ENCODE measurements at places on chromosomes 1 and 21.
A peak's percentile ranks its signal among the peaks of the same experiment; 100 is the strongest.

DNA sequence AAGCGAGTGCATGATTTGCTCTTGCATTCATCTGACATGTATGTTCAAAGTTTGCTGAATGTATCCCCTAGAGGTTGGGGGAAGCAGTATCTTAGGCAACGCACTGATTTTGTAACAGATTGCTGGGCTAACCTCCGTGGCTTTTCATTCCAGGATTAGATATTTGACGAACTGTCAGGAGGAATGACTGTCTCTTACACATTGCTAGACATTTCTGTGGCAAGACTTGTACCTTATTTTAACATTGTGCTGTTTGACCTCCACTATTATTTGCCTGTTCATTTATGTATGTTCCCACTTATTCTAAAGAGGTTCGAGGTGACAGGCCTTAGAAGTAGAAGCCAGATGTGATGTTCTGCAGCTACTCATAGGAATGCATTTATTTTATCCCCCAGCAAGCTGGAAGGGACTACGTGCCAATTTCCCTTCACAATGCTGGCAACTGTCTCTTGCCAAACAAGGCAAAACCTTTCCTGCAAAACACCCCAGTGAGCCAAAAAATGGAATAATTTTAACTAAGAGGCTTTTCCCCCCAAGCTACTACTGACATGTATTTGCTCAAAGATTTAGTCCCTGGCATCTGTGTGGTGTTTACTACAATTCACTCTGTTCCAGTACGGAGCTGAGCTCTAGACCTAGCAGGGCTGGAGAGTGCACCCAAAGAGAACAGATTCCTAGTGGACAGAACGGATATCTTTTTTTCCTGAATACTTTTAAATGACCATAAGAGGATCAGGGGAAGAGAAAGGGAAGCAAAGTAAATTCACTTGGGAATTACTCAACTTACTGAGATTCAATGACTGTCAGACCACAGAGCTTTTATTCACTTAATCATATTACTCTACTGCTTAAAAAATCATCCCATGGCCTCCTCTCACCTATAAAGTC lies 646.2 kb downstream of the SMYD3 start:
- no peak overlapping the region for H3K27ac ChIP-seq
- DNase-seq, result no peak
- no peak overlapping the region for H3K4me3 ChIP-seq
- peaks cover 4% of the 10 kb centered on the region for H3K4me1 ChIP-seq

DNA sequence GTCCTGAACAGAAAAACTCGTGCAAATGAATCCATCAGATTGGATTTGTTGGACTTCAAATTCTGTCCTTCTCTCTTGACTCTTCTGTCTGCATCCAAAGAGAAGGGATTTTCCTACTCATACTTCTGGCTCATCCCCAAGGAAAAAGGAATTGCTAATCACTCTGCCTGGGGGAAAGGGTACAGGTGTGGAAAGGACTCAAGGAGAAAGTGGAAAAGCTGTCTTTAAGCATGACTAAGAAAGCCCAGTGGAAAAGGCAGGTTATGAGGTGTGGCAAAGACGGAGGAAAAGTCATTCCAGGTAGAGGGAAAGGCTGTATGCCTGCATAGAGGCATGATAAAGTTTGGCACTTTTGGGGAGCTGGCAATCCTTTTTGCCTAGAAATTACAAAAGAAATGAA lies 43.4 kb downstream of the PTGS2 start:
- DNase-seq, result no peak
- no peaks in the 10 kb centered on the region for H3K36me3 ChIP-seq
- H3K4me3 ChIP-seq, result no peak overlapping the region
- no peaks in the 10 kb centered on the region for H3K4me1 ChIP-seq
- no peaks in the 10 kb centered on the region for H3K27me3 ChIP-seq
- H3K27ac ChIP-seq, result peak overlapping the region; percentile 75

GRCh38 chr21:39938086-39938625 lies 70.9 kb downstream of the PCP4 start:
- no peak overlapping the region for H3K4me3 ChIP-seq
- H3K27ac ChIP-seq, result no peak overlapping the region
- DNase-seq, result no peak

- H3K36me3 ChIP-seq, result no peaks in the 10 kb centered on the region
- H3K4me3 ChIP-seq, result no peak overlapping the region
- H3K27ac ChIP-seq, result no peak overlapping the region
- no peaks in the 10 kb centered on the region for H3K27me3 ChIP-seq
- peak; percentile 32 for DNase-seq
Measured at GRCh38 chr1:83860490-83861221, 138.3 kb downstream of the TTLL7 start.

- no peaks in the 10 kb centered on the region for H3K27me3 ChIP-seq
- H3K4me1 ChIP-seq, result no peaks in the 10 kb centered on the region
- DNase-seq, result no peak
- H3K27ac ChIP-seq, result no peak overlapping the region
Measured at GRCh38 chr1:221166559-221167318, 287.5 kb downstream of the HLX start.

DNA sequence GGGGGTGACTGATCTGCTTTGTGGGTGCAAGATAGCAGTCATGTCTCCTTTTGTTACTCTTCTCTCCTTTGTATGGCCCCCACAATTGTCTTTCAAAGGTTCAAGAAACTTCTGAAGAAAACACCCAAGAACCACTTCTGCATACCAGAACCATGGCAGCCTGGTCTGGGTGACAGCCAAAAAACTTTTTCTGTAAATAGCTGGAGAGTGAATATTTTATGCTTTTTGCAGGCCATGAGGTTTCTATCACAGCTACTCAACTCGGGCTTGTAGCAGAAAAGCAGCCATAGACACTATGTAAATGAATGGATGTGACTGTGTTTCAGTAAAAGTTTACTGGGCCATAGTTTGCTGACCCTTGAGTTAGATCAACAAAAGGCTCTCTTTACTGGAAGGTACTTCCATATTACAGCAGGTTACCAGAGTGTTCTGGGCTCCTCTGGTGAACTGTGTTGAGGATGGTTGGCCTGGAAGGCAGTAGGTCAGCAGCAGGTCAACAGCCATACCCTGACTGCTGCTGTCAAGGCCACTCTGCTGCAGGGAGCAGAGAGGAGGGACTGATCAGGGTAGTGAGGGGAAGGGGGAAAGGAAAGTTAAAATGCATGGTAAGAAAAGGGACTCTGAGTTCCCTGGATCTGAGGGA lies 116.4 kb downstream of the GDAP2 start:
- H3K27me3 ChIP-seq, result no peaks in the 10 kb centered on the region
- H3K27ac ChIP-seq, result no peak overlapping the region
- no peak for DNase-seq
- no peaks in the 10 kb centered on the region for H3K4me1 ChIP-seq
- no peak overlapping the region for H3K4me3 ChIP-seq

- no peaks in the 10 kb centered on the region for H3K36me3 ChIP-seq
- H3K27me3 ChIP-seq, result no peaks in the 10 kb centered on the region
- H3K27ac ChIP-seq, result peak overlapping the region; percentile 39
- H3K4me3 ChIP-seq, result no peak overlapping the region
Measured at GRCh38 chr1:165875604-165876003, 48.2 kb downstream of the UCK2 start.

- DNase-seq, result no peak
- H3K4me3 ChIP-seq, result no peak overlapping the region
- no peak overlapping the region for H3K27ac ChIP-seq
- no peaks in the 10 kb centered on the region for H3K4me1 ChIP-seq
- H3K27me3 ChIP-seq, result no peaks in the 10 kb centered on the region
- no peaks in the 10 kb centered on the region for H3K36me3 ChIP-seq
Measured at GRCh38 chr1:67339623-67340343, 32.1 kb downstream of the IL12RB2 start.

- peaks cover 28% of the 10 kb centered on the region for H3K4me1 ChIP-seq
- no peaks in the 10 kb centered on the region for H3K36me3 ChIP-seq
- no peak for DNase-seq
- no peaks in the 10 kb centered on the region for H3K27me3 ChIP-seq
Measured at GRCh38 chr1:96931136-96931535, 209.6 kb downstream of the PTBP2 start.

DNA sequence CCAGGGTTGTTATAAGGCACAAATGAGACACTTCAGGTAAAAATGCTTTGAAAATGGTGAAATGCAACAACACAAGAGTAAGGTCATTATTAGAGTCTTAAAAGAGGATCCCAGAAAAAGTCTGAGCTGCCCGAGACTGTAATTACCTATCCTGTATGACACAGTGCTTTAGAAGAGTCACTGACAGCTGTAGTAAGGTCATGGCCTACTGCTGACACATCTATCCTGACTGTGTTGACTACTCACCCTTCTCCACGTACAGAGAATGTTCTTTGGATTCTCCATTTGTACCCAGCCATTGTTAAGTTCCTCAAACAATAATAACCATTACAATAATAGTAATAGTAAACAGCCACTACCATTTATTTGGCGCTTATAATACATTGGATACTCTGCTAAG lies 104.4 kb downstream of the CACHD1 start:
- no peaks in the 10 kb centered on the region for H3K36me3 ChIP-seq
- no peak overlapping the region for H3K4me3 ChIP-seq
- DNase-seq, result no peak

DNA sequence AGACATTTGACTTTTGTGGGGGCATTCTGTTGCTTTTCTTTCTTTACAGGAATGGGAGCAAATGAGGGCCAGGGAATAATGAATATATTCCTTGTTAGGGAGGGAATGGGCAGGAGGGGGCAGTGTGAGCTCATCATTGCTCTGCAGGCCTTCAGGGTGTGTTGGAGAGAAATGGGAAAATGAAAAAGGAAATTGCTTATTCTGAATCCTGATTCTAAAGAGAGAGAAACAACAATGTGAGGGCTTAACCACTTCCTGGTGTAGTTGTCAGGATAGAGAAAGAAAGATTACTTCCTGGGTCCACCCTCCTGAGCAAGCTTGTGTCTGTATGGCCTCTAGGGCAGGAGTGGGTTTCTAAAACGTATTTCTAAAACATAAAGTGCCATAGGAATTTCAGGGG lies 28.3 kb downstream of the VANGL2 start:
- no peak overlapping the region for H3K27ac ChIP-seq
- H3K27me3 ChIP-seq, result no peaks in the 10 kb centered on the region
- no peak for DNase-seq
- no peaks in the 10 kb centered on the region for H3K4me1 ChIP-seq
- H3K36me3 ChIP-seq, result no peaks in the 10 kb centered on the region

DNA sequence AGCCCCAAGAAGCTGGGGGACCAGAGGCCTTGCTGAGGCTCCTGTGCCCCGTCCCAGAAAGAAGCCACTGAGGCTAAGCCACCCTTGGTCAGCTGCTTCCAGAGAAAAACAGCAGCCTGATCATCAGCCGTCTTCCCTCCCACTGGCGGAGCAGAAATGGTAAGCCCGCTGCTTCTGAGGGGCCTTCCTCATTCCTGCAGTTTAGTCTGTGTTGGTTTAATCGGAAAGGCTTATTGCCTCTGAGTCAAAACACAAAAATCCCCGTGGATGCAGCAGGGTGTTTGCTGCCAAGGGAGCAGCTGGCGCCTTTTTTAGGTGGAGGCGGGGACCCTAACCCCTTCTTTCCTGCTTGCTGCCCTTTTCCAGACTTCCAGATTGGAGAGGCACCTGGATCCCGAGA lies 33.9 kb downstream of the SPSB1 start:
- H3K4me3 ChIP-seq, result no peak overlapping the region
- H3K27ac ChIP-seq, result no peak overlapping the region
- H3K27me3 ChIP-seq, result no peaks in the 10 kb centered on the region
- no peaks in the 10 kb centered on the region for H3K36me3 ChIP-seq
- H3K4me1 ChIP-seq, result no peaks in the 10 kb centered on the region

DNA sequence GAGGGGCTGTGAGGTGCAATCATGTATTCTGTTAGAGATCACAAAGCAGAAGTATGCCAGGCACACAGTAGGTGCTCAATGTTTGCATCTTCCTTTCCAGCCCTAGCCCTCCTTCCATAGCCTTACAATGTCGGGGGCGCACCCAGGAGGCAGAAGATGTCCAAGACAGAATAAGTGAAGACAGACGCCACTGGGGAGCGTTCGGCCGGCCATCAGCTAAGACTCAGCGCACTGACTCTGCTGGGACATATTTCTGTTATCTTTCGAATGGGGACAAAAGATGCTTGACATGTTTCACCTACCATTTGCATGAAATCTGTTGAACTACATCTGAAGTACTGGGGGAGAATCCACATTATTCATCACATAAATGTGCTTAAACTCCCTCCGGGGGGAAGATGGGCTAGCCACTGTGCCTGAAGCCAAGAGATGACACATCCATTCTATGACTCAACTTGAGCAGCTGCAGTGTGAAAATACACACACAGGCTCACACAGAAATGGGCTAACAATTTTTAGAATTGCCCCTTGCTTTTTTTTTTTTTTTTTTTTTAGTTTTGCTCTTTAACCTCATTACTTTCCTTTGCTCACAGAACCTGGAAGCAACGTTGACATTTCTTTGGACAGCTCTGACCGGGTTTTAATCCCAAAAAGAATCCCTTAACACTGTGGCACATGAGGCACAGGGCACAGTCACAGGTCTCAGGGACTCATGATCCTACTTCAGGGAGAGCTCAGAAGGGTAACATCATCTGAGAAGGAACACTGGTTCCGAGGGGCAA lies 7.9 kb downstream of the TIAM1 start:
- no peaks in the 10 kb centered on the region for H3K4me1 ChIP-seq
- DNase-seq, result no peak
- no peaks in the 10 kb centered on the region for H3K36me3 ChIP-seq
- H3K27me3 ChIP-seq, result no peaks in the 10 kb centered on the region
- no peak overlapping the region for H3K4me3 ChIP-seq

DNA sequence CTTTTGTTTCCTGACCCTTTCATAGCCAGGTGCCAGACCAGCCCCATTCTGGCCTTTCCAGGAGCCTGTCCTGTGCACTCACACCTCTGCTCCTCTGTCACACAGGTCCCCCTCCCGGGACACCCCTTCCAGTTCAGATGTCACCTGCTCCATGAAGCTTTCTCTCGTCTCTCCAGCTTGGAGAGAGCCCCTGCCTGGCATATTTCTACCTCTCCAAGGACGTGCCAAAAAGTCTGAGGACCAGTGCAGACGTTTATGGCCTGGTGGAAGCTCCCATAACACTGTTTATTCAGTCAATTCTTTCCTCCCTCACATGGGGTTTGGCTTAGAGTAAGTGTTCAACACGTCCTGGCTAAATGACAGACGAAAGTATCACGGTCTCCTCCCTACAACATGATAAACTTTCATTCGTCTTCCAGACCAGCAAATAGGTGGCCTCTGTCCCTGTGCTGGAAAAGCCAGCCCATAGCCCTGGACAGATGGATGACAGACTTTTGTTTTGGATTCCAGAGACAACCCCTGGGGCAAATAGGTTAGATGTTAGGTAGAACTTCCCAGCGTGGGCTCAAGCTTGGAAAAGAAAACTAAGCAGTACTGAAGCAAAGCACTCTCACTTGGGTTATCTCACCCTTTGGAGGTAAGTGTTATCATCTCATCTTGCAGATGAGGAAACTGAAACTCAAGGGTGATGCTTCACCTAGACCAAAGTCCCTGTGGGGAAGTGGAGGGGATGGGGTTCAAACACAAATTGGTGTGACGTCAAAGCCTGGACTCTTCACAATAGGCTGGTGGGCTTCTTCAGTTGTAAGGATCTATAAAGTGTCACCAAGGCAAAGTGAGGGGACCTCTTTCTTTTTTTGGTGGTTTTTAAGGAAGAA lies 52.9 kb upstream of the ECE1 start:
- H3K4me3 ChIP-seq, result no peak overlapping the region
- H3K27ac ChIP-seq, result no peak overlapping the region
- H3K4me1 ChIP-seq, result peaks cover 15% of the 10 kb centered on the region

DNA sequence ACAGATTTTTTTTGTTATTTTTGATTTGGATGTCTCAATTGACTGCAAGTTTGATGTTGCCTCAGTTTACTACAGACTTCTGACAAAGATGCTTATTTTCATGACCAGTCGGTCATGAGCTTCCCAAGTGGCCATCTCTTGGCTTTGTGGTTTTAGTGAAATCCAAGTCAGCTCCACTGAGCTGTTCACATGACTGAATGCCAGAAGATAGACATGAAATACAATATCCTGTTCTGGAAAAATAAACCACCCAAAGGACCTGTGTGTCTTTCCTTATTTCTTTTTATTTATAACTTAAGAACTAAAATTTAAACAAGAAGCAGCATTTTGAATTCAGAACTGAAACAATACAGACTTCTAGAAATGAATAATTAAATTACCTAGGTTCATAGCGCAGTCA lies 89.3 kb downstream of the HMCN1 start:
- no peaks in the 10 kb centered on the region for H3K4me1 ChIP-seq
- no peak overlapping the region for H3K4me3 ChIP-seq
- DNase-seq, result no peak
